NCI-H748 treated with DMSO at 0.1 percent for 48 hours (cell line): ENCODE measurements at places on chromosomes 2 and 18.

DNA sequence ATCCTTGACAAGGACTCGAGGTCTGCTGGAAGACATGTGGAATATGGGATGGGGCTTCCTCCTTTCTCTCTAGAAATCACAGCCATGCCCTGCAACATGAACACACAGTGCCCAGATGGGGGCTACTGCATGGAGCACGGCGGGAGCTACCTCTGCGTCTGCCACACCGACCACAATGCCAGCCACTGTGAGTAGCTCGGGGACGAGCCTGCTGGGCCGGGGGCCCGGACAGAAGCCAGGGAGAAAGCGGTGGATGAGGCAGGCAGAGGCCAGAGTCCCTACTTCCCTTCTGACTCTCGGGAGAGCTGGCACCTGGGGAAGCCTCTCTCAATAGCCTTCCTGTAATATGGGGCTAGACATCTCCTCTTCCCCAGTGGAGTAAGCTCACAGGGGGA, 50.5 kb downstream of the SNED1 start:
- DNase-seq, result no peak

- DNase-seq, result no peak
Observed at GRCh38 chr2:163493359-163494298, 242.2 kb downstream of the FIGN start.

DNA sequence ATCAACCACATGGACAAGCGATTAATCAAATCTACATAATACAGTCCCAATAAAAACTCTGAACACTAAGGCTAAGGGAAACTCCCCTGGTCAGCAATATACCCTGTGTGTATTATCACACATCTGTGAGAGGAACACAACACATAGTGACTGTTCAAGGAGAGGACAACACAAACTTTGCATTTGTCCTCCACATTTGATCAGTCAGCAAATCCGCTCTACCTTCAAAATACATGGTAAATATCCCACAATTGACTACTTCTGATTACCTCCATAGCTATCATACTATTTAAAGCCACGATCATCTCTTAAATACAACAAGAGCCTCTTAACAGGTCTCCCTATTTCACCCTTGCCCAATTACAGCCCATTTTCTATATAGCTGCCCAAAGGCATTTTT, 45.6 kb downstream of the SS18 start:
- DNase-seq, result no peak

DNA sequence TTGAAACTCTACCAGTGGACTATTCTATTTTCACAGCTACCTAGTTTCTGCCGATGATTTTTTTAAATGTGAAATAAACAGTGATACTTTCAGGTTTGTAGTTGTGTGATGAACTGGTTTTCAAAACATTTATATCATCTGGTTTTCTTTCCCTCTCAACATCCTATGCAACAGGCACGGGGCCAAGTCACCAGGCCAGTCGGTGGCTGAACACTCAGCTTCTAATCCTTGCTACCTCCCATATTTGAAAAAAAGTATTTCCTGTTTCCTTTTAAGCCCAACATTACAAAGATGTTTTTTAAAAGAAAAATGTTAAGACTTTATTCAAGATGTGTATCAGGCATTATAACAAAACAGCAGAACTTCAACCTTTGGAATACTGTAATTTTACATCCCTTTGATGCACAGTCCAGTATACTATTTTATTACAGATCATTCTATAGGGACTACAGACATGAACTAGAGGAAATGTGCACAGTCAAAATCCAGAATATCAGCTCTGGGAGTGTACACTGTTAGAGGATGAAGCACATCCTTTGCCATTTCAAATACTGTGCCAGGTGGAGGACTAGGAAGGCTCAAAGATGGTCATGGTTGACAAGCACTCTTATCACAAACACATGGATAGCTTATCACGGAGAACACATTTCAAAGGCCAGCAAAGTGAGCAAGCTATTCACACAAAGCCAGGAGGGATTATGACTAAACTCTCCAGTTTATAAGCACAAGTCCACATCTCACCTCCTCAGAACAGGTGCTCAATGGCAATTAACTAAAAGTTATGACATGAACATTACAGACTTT, 14.6 kb downstream of the MRPL35 start:
- DNase-seq, result no peak

DNA sequence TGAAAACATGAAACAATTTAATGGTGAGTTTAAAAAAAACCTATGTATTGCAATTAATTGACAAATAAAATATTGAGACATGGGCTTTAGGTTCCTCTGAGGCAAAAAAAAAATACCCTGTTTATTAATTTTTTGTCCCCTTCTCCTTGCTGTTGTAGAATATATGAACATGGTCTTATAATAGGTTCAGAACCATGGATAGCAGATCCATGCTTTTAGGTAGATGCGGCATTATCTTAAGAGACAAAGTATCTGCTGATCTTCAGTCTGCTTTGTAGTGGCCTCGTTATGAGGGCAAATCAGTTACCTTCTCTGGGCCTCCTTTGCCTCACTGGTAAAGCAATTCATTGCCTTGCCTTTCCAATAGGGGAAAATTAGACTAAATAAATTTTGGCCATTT, 850.7 kb downstream of the NRXN1 start:
- DNase-seq, result no peak

DNA sequence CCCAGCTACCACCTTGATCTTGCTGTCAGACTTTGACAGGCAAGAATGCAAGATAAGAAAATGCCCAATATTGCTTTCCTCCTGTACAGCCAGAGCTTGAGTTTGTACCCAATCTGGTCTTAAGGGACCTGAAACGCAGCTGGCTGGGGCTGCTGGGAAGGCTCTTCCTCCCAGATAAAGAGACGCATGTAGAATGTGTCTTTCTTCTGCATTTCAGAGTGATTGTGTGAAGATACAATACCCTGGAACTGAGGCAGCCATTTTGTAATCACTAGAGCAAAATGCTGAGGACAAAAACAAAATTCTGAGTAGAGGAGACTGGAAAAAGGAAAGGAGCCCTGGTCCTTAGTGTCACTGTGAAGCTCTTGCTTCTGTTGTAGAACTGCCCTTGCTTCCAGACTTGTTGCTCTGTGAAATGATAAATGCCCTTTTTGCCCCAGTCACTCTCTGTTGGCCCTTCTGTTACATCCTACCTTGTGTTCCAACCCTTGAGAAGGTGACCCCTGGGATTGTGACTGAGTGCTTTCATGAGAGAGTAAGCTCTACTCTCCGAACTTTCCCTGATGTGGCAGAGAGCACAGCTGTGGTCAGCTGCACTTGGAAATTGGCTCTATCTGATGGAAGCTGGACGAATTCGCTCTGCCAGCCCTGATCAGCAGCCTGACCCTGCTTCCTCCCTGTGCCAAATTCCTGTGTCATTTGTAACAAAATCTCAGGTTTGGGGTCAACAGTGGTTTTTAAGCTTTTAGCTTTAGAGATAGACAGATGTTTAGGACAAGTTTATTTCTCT, 137.4 kb upstream of the RBMS1 start:
- DNase-seq, result no peak

GRCh38 chr2:143410082-143410897, 281.1 kb downstream of the ARHGAP15 start:
- no peak for DNase-seq

DNA sequence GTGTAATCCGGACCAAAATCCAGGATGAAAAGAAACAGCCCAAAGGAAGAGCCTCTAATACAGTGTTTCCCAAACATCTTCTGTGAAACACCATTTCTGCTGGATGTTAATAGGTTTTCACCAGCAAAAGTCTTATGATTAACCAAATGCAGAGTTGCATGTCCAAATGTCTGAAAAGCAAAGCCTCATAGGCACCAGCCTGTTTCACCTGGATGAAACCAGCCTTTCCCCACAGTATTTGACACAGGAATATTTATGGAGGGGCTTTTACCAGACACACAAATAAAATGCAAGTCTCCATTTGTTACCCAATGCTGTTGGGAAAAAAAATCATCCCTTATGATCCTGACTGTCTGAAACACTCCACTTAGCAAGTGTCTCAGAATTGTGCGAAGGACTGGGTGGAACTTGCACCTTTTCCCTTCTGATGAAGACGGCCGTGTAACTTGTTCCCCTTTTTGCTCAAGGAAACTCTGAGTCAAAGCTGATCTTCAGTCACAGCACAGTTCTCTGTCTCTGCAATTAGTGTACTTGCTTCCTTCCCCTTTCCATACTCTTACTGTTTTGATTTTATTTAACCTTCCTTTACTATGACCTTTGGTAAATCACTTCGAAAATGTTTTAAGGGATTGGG, 70.3 kb upstream of the IL1R2 start:
- DNase-seq, result no peak

DNA sequence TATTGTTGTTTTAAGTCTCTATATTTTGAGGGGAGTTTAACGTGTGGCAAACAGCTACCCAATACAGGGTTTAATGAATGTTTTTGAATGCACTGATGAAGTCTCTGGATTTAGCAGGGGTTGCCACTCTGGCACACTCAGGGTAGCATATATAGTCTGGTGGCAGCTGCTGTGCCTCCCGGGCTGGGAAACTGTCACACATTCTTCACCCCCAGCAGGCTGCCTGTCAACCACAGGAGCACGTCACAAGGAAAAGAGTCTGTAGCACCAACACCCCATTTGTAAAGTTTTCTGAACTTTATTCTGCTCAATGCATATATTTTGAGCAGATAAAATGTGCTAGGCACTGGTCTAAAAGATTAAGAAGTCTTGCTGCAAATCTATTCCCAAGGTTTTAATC, 39.3 kb downstream of the NGEF start:
- no peak for DNase-seq

- DNase-seq, result no peak
Observed at GRCh38 chr2:170525566-170525900, 189.6 kb upstream of the SP5 start.

GRCh38 chr2:230864605-230865306, at the start of gene ITM2C:
Gene ITM2C (plus strand): TSS chr2:230864942. CDS start chr2:230865026, 84 bp downstream.
- DNase-seq, result peak; percentile 42

DNA sequence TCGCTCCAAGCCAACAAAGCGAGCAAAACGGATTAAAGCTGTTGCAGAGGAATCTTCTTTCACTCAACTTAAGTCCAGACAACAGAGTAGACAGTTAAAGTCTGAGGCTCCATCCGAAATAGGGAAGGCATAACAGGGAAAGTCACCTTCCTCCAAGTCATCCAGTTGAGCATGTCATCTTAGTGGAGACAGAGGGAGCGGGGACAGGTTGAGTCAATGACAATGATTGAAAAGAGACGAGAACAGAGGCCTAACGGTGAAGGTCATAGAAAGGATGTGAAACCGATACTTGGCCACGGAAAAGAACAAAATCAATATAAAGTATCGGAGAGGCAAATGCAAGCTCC, 455 bp downstream of the C18orf32 start:
- DNase-seq, result no peak

GRCh38 chr18:79733986-79734770, 54.6 kb downstream of the CTDP1 start:
- DNase-seq, result no peak

DNA sequence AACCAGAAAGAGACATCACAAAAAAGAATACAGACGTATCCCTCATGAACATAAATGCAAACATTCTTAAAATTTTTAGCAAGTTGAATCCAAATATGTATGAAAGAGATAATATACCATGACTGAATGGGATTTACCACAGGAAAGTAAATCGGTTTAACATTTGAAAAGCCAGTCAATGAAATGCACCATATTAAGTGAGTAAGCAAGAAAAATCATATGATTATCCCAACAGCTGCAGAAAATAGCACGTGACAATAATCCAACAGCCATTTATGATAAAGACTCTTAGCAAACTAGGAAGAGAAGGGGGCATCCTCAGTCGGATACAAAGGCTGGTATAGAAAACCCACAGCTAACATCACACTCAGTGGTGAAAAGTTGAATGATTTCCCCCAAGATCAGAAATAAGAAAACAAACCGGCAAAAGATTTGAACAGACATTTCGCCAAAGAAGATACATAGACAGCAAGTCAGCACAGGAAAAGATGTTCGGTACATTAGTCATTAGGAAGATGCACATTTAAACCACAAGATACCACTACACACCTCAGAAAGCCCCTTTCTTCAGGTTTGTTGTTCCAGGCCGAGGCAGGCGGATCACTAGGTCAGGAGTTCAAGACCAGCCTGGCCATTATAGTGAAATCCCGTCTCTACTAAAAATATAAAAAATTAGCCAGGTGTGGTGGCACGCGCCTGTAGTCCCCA, 144.3 kb downstream of the INHBB start:
- DNase-seq, result no peak

- no peak for DNase-seq
Observed at GRCh38 chr2:10963155-10963554, 51.4 kb downstream of the KCNF1 start.

DNA sequence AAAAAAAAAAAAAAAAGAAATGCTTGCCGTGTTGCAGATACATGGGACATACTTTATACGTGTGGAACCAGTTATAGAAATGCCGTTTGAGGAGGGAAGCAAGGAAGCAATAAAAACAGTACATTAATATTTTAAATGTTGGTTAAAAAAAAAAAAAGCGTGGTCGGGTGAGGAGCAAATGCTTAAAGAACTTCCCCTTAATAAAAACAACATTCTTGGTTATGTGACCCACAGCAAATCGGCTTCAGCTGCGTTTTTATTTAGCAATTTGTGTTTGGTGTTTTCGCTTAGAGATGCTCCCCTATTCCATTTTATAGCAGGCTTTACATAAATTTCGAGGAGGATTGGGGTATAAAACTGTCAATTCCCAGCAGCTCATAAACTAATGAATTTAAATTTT, 223.6 kb downstream of the LRRTM1 start:
- no peak for DNase-seq

DNA sequence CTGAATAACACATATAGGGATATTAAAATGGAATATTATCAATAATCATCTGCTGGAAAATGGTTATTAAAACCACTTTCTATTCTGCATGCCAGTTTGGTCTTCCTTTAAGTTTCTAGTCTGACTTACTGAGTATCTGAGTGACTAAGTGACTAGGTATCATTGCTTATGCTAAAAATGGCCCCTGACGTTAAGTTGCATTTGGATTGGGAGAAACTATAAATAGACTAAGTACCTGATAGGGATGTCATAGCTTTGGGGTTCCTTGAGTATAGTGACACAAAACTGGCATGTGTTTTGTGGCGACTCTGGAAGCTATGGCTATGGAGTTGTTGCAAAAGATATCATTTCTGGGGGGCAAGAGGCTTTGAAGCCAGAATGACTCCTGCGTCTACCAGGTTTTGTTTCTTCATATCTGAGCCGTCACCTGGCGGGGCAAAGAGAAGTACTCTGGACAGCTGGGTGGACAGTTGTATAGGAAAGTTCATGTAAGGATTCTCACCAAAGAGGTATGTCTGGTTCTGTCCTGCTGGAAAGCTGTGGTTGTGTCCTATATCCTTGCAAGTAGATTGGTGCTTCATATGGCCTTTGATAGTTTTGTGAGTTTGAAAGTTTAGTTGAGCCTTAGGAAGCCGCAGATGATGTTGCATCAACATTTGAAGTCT, 17.9 kb downstream of the ITGAV start:
- no peak for DNase-seq
